ENCODE measurements at places on chromosomes 12 and 14. TPM values are rescaled to one million over a fixed set of nuclear protein-coding genes. Genes with fewer than 3 reads are reported as not detected.

GRCh38 chr14:102827716-102828115, 50.5 kb downstream of the TRAF3 start:
- no peaks in the 10 kb centered on the region for H3K36me3 ChIP-seq
- DNase-seq: no peak
- no peak overlapping the region for H3K27ac ChIP-seq
- H3K4me1 ChIP-seq: peaks cover 11% of the 10 kb centered on the region
- H3K27me3 ChIP-seq: no peaks in the 10 kb centered on the region

Gene TMEM132C
- not detected for total RNA-seq

Gene GPR162
- total RNA-seq: 0.51 TPM

Gene SAMD15
- 2.8 TPM for total RNA-seq

Gene DNAAF2
- 11.0 TPM for total RNA-seq

DNA sequence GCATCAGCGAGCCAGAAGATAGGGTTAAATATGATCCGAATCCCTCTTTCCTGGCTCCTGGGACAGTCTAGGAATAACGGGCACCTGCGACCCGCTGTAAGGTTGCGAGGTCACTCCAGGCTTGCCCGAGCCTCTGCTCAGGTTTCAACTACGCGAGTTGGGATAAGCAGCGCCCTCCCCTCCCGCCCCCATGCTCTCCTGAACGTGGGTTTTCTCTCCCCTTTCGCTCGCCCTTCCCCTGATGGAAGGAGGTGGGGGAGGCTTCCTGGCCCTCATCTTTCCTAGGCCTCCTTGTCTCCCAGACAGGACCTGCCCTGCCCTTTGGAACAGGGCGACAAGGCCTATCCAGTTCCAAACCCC, 753 bp upstream of the ATP5MC2 start:
- peak; percentile 66 for DNase-seq
- peak overlapping the region; percentile 82 for H3K27ac ChIP-seq

- no peaks in the 10 kb centered on the region for H3K36me3 ChIP-seq
- H3K27ac ChIP-seq: no peak overlapping the region
- H3K4me3 ChIP-seq: no peak overlapping the region
- peak; percentile 7 for DNase-seq
- no peaks in the 10 kb centered on the region for H3K4me1 ChIP-seq
Measured at GRCh38 chr14:62168564-62169155, 406.4 kb downstream of the SNAPC1 start.

DNA sequence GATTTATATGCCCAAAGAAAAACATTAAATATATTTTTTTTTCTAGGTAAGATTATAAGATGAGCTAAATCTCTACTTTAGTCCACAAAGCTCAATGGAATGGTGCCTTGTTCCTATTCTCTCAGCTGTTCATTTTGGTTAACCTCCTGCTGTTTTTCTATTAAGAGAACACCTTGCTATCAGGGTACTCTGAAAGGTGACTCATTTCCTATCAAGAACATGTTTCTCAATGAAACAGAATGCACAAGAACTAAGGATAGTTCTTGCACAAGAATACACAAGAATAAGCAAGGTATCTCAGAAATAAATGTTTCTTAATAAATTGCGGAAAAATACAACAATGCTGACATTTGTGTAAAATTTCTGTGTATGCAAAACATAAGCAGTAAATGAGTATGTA, 14.1 kb downstream of the ABCD2 start:
- H3K27ac ChIP-seq: no peak overlapping the region
- no peak for DNase-seq
- H3K4me1 ChIP-seq: no peaks in the 10 kb centered on the region

DNA sequence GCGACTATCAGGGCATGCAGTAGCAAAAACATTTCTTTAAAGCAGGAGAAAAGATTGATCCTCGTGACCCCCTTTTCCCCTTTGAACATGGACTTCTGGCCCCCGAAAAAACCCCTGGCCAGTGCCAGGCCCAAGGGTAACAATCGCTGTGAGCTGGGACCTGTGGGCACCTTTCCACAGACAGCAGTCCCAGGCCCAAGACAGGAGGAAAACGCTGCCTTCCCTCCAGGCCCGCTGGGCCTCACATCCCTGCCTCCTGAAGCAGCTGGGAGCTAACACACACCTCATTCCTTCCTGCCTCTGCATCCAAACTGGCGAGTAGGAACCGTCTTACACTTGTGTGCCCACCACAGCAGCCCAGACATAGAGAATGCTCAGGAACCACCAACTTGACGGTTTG, 1.2 kb downstream of the VWF start:
- no peaks in the 10 kb centered on the region for H3K4me1 ChIP-seq
- H3K27me3 ChIP-seq: no peaks in the 10 kb centered on the region
- no peak overlapping the region for H3K4me3 ChIP-seq
- H3K27ac ChIP-seq: no peak overlapping the region
- no peak for DNase-seq

GRCh38 chr12:82517808-82518207, 159.5 kb downstream of the METTL25 start:
- DNase-seq: no peak
- H3K4me1 ChIP-seq: no peaks in the 10 kb centered on the region
- no peaks in the 10 kb centered on the region for H3K27me3 ChIP-seq
- H3K27ac ChIP-seq: no peak overlapping the region
- no peaks in the 10 kb centered on the region for H3K36me3 ChIP-seq

- no peak overlapping the region for H3K27ac ChIP-seq
- H3K27me3 ChIP-seq: peaks cover 26% of the 10 kb centered on the region
- no peak for DNase-seq
Measured at GRCh38 chr14:59566296-59566695, 10.3 kb downstream of the CCDC175 start.

DNA sequence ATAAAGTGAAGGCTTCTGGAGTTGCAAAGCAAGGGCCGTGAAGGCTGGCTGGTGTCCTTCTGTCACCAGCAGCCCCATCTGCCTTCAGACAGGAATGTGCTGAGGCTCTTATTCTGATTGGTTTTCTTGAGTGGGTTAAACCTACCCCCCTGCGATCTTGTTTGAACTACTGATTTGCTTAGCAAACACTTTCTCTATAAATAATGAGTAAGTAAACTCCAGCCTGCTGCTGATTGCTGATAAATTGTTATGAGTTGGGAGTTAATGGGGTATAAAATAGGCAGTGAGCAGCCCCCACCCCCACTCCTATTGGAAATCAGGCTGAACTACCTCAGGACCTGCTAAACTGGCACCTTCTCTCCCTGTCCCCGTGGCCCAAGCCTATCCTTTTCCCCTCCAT, 146.1 kb upstream of the NOS1 start:
- H3K36me3 ChIP-seq: no peaks in the 10 kb centered on the region
- no peak for DNase-seq
- no peak overlapping the region for H3K4me3 ChIP-seq
- no peak overlapping the region for H3K27ac ChIP-seq

DNA sequence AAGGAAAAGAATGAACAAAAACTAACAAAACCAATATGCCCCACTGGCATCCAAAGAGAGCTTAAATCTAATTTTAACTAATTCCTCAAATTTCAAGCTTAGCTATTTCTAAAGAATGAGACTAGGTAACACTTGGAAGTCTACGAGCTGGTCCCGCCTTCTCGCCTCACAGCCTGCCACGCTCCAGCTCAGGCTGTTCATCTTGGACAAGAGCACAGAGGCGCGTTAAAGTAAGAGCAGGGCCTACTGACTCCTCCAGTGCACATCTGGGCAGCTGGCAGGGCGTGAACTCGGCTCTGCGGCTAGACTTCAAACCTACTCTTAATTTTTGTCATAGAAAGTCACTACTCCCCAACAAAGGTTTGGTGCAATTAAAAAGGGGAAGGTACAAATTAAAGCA, 64.6 kb downstream of the DICER1 start:
- DNase-seq: no peak
- H3K27ac ChIP-seq: no peak overlapping the region
- no peak overlapping the region for H3K4me3 ChIP-seq
- H3K27me3 ChIP-seq: no peaks in the 10 kb centered on the region
- peaks cover 36% of the 10 kb centered on the region for H3K36me3 ChIP-seq
- peaks cover 12% of the 10 kb centered on the region for H3K4me1 ChIP-seq

- no peaks in the 10 kb centered on the region for H3K36me3 ChIP-seq
- H3K27me3 ChIP-seq: no peaks in the 10 kb centered on the region
- DNase-seq: peak; percentile 61
- peak overlapping the region; percentile 88 for H3K4me3 ChIP-seq
- peak overlapping the region; percentile 5 for H3K27ac ChIP-seq
Measured at GRCh38 chr12:8698879-8699278, 1.1 kb downstream of the RIMKLB start.

DNA sequence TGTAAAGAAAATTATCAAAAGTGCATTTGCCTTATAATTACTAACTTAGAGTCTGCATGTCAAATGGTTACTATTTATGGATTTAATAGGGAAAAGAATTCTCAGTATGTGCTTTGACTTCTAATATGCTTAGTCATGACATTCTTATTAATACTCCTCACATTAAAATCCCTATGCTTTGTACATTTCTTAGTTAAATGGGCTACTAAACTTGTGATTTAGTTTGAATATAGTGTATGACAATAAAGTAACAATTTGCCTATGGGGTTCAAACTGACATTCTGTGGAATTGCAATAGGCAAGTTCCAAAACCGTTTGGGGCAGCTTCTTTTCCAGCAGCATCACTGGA, 361.9 kb upstream of the TMTC1 start:
- DNase-seq: no peak
- H3K27me3 ChIP-seq: no peaks in the 10 kb centered on the region
- H3K36me3 ChIP-seq: no peaks in the 10 kb centered on the region

- no peaks in the 10 kb centered on the region for H3K27me3 ChIP-seq
- H3K4me1 ChIP-seq: peaks cover 13% of the 10 kb centered on the region
- peak; percentile 75 for DNase-seq
- H3K27ac ChIP-seq: no peak overlapping the region
Measured at GRCh38 chr14:90495357-90496276, 98.8 kb downstream of the CALM1 start.

Gene FOXN4
- not detected for total RNA-seq

DNA sequence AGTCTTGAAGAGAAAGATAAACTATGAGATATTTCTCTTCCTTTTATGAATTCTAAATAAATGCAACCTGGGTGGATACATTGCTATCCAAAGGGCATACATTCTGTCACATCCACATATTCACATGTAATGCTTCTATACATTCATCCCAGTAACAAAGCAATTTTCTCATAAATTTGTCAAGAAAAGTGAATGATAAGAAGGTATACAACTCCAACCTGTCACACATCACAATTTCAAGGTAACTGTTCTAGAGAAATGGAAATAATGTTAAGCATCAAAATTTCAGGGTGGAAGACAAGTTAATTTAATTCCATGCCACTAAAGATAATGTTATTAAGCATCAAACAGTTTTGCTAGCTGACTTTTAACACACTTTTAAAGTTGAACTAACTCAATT, 212.9 kb downstream of the SYT10 start:
- no peaks in the 10 kb centered on the region for H3K36me3 ChIP-seq
- H3K27me3 ChIP-seq: no peaks in the 10 kb centered on the region
- H3K4me1 ChIP-seq: no peaks in the 10 kb centered on the region
- H3K27ac ChIP-seq: no peak overlapping the region

Gene ENDOU
- total RNA-seq: not detected

Gene FIGNL2
- total RNA-seq: 0.32 TPM

DNA sequence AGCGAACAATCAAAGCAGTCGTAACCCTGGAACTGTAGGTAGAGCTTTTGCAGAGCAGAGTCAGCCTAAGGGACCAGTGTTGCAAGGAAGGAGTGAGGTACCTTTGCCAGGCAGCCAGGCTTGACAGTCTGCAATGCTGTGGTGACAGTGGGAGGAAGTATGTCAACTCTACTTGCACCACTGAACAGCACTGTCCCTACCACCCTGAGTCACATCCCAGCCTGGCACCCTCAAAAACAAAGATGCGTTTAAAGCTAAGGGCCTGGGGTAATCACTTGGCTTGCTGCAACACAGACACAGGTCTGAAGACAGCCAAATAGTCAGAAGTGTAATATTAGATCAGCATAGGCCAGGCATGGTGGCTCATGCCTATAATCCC, 141.9 kb downstream of the DPF3 start:
- DNase-seq: no peak
- H3K36me3 ChIP-seq: peaks cover 14% of the 10 kb centered on the region
- no peak overlapping the region for H3K4me3 ChIP-seq
- H3K4me1 ChIP-seq: peaks cover 13% of the 10 kb centered on the region
- H3K27me3 ChIP-seq: no peaks in the 10 kb centered on the region

Gene NKX2-1
- not detected for total RNA-seq

All from GM23248 (cell line).